NCI-H2081 (cell line): ENCODE measurements at places on chromosomes 13 and 19.

- DNase-seq = no peak
Observed at GRCh38 chr13:51318015-51318414, 21.5 kb upstream of the SERPINE3 start.

- no peak for DNase-seq
Observed at GRCh38 chr13:111289251-111289650, 31.2 kb upstream of the TEX29 start.

- DNase-seq = no peak
Observed at GRCh38 chr19:9671655-9672054, 3.2 kb downstream of the ZNF562 start.

GRCh38 chr19:18940769-18941627 is at the start of gene HOMER3:
Gene HOMER3, minus strand, starts transcription at chr19:18941217. Its CDS starts 2,235 bp downstream, at chr19:18938982.
- peak; percentile 20 for DNase-seq

- DNase-seq = no peak
Observed at GRCh38 chr19:46579361-46579879, 21.7 kb upstream of the CALM3 start.

DNA sequence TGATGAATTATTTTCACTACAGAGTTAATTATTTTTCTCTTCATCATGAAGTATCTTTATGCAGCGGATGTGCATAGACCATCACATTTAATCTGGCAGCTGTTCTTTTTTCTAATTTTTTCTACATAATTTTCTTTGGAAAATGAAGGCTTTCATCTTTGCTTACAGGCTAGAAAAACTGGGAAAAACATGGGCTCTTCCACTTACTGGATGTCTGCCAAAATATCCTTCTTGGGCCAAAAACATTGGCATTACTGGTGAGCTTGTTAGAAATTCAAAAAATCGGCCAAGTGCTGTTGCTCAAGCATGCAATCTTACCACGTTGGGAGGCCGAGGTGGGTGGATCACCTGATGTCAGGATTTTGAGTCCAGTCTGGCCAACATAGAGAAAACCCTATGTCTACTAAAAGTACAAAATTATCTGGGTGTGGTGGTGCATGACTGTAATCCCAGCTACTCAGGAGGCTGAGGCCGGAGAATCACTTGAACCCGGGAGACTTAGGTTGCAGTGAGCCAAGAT is 176.8 kb downstream of the ZNF737 start:
- DNase-seq = no peak

GRCh38 chr13:98083507-98083906 is 59.4 kb upstream of the FARP1 start:
- no peak for DNase-seq

DNA sequence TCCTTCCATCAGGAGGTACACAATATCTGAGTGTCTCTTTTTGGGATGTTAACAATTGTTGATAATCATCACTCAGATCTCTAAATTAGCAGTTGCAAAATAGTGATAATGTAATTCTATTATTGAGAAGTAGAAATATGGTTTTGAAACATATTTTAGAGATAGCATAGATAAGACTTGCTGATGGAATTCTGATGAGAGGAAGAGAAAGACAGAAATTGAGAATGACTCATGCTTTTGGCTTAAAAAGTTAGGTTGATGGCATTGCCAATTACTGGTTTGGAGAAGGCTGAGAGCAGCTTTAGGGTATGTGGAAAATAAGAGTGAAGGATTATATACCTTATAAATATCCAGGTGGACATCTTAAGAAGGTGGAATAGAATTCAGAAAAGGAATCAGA is 106.4 kb upstream of the EDNRB start:
- no peak for DNase-seq

GRCh38 chr13:43257765-43258164 is 234.4 kb downstream of the DNAJC15 start:
- no peak for DNase-seq

- no peak for DNase-seq
Observed at GRCh38 chr13:113947311-113948033, 26.4 kb downstream of the C13orf46 start.

DNA sequence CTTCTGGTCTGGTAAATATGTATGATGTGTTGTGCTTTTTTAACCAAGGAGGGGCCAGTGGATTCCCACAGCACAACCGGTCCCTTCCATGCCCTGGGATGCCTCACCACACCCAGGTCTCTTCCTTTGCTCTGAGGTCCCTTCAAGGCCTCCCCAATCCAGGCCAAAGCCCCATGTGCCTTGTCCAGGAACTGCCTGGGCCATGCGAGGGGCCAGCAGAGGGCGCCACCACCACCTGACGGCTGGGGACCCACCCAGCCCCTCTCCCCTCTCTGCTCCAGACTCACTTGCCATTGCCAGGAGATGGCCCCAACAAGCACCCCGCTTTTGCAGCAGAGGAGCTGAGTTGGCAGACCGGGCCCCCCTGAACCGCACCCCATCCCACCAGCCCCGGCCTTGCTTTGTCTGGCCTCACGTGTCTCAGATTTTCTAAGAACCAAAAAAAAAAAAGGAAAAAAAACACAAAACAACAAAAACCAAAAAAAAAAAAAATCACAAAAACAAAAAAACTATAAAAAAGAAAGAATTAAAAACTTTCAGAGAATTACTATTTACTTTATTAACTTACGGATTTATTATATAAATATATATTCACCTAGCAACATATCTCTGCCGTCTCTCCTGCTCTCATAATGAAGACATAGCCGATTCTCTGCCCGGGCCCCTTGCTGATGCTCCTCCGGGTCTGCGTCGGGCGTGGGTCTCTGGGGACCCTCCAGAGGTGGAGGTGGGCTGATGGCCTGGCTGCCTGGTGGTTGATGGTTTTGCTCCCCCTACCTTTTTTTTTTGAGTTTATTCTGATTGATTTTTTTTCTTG is 14.4 kb downstream of the CAPN12 start:
- peak; percentile 47 for DNase-seq

DNA sequence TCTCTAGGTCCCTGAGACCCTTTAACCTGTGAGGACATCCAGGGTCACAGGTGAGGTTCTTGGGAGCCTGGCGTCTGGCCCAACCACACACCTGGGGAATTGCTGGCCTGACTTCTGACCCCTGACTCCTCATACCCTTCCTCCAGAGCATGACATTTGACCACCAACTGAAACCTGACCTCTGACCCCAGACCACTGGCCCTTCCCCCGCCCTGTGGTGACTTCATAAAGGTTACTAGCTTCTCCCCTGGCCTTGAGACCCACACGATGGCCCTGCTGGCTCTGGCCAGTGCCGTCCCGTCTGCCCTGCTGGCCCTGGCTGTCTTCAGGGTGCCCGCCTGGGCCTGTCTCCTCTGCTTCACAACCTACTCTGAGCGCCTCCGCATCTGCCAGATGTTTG is at the start of gene SPACA6:
TSS of gene SPACA6 (plus strand) at position 71 of the 400 bp plus-strand sequence. CDS start at position 268, 197 bp downstream.
- DNase-seq = no peak

- no peak for DNase-seq
Observed at GRCh38 chr19:29263305-29264135, 50.6 kb upstream of the UQCRFS1 start.

DNA sequence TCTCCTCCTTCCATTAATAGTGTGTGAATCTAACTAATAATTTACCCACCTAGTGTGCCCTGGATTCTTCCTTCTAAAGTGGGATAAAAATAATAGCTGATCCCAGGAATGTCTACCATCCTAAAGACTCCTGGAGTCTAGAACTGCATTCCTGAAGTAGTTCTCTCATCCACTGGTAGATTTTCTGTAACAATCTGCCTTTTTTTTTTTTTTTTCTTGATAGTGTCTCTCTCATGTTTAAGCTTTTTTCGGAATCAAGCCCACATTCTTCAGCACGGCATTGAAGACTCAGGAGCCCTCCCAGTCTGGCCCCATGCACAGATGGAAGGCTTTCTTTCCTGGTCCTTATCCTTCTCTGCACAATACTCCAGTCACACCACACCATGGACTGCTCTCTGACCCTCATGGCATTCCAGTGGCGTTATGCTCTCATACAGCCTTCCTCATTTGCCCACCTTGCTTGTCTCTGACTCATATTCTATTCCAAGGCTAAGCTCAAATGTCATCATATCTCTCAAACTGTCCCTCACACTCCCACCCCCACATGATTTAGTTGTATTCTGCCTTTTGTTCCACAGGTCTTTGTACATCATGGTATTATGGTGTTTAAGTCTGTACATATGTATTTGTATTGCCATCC is 68.7 kb upstream of the FRY start:
- DNase-seq = no peak

- no peak for DNase-seq
Observed at GRCh38 chr19:1616396-1616795, 11.1 kb upstream of the UQCR11 start.
